Substantia nigra (tissue), 51 donors: ENCODE measurements at places on chromosomes 7 and 10.
A peak's percentile ranks its signal among the peaks of the same experiment; 100 is the strongest.

- DNase-seq, result no peak
Measured at GRCh38 chr10:99115703-99116102, 119.9 kb downstream of the HPSE2 start.

GRCh38 chr10:86506062-86506461 is 15.5 kb downstream of the WAPL start:
- no peak for DNase-seq

- no peak for DNase-seq
Measured at GRCh38 chr7:23662124-23662983, 17.6 kb upstream of the FAM221A start.

DNA sequence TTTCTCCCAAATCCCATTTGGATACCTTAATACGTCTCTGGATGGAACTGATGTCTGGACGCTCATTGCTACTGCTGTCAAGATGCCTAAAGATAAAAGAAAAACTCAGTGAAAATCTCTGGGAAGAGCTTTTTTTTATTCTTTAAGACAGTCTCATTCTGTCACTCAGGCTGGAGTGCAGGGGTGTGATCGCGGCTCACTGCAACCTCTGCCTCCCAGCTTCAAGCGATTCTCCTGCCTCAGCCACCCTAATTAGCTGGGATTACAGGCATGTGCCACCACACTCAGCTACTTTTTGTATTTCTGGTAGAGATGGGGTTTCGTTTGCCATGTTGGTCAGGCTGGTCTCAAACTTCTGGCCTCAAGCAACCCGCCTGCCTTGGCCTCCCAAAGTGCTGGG is 102.2 kb downstream of the NT5C2 start:
- no peak for DNase-seq

DNA sequence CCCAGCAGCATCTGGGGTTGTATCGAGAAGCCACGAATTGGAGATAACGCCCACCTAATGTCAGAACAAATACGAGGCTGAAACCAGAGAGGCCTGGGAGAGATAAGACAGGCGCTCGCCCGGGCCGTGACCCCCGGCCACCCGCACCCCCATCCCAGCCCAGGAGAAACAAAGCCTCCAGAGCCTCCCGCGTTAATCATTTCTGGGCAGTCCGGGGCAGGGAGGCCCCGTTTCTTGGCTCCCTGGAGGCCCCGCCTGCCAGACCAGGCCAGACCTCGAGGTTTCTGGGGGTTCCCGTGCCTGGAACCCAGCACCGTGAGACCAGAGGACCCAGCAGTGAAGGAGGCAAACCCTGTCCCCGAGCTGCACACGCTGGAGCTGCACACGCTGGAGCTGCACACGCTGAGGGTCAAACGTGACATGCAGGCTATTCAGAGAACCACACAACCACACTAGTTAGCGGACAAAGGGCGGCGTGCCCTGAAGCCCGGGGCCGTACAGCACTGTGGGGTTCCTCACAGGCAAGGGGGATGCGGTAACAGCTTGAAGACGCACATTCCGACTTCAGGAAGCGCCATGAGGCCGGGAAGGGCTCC is 53.4 kb downstream of the FOXL3 start:
- DNase-seq, result no peak

GRCh38 chr7:33039257-33039902 is 23.2 kb downstream of the NT5C3A start:
- no peak for DNase-seq

GRCh38 chr10:33735464-33735923 is 401.0 kb upstream of the NRP1 start:
- DNase-seq, result no peak

- no peak for DNase-seq
Measured at GRCh38 chr7:138975343-138976104, 5.7 kb downstream of the KIAA1549 start.

GRCh38 chr10:59724098-59724938 is 14.7 kb upstream of the SLC16A9 start:
- DNase-seq, result no peak

DNA sequence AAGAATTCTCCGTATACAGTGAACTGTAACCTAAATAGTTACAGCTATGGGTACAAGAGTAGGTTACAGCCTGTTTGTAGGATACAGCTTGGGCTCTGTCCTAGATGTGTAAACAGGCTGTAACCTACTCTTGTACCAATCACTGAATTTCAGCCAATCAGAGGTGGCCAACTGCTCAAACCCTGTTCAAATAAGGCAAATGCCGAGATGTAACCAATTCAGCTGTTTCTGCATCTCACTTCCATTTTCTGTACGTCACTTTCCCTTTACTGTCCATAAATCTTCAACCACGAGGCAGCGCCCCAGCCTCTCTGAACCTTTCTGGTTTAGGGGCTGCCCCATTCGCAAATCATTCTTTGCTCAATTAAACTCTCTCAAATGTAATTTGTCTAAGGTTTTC is 8.3 kb upstream of the MMP21 start:
- DNase-seq, result no peak

DNA sequence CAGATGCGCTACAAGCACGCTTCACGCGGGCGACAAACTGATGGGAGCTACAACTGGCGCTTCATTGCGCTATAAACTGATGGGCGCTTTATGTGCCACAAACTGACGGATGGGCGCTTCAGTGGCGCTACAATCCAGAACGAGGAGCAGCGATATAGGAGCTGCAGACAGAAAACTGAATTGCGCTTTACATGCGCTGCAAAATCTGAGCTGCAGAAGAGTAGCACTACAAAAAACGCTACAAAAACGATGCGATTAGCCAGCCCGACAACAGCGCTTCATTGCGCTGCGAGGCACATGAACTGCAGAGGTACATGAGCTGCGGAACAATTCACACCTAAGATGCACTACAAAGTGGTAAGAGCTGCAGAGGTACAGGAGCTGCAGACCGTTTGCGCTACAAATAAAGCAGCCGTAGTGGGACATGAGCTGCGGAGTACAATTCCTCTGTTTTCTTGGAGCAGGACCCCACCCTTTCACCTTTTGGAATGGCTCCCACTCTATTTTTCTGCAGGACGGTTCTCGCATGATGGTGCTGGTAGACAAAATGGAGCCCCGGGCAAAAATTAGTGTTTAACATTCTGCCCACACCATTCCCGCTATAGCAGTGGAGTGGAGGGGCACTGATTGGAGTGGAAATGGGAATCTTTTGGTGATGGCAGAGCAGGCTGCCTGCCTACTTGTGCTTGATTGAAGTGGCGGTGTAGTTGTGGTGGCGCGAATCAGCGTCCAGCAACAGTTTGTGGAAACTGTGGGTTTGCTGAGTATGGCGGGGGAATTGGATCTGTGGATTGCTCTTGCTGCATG is 1.2 kb upstream of the SGCE start:
- DNase-seq, result no peak

GRCh38 chr7:111556977-111557376 is 5.3 kb downstream of the IMMP2L start:
- DNase-seq, result no peak

- no peak for DNase-seq
Measured at GRCh38 chr7:133940368-133940767, 186.8 kb upstream of the LRGUK start.

- no peak for DNase-seq
Measured at GRCh38 chr7:20744954-20745446, 41.7 kb downstream of the SP8 start.

GRCh38 chr7:2114052-2114451 is 118.7 kb downstream of the MAD1L1 start:
- no peak for DNase-seq

- peak; percentile 15 for DNase-seq
Measured at GRCh38 chr7:47392241-47392759, 189.6 kb downstream of the TNS3 start.

- DNase-seq, result no peak
Measured at GRCh38 chr7:156954941-156955340, 5.4 kb downstream of the NOM1 start.

GRCh38 chr10:102069071-102069470 is 3.9 kb downstream of the HPS6 start:
- DNase-seq, result no peak

GRCh38 chr7:690478-691360 is 35.8 kb upstream of the DNAAF5 start:
- DNase-seq, result no peak

- no peak for DNase-seq
Measured at GRCh38 chr7:68031180-68031943, 1034.7 kb downstream of the TYW1 start.

GRCh38 chr7:52311886-52312285 is 723.5 kb upstream of the POM121L12 start:
- DNase-seq, result no peak

DNA sequence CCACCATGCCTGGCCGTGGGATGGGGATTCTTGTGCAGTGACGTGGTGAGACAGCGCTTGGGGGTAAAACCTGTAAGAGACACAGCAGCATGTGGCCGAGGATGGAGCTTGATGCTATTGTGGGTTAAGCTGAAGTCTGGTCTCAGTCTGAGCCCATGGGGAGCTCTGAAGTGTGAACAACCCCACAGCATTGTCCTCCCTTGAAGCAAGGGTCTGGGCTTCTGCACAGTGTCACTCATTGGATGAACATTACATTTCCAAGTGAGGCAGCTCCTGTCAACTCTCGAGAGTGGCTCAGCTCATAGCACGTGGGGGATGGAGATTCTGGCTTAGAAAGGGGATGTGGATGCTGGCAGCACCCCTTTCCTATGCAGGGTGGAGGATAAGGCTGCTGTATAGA is 32.2 kb upstream of the ZNF438 start:
- DNase-seq, result no peak

DNA sequence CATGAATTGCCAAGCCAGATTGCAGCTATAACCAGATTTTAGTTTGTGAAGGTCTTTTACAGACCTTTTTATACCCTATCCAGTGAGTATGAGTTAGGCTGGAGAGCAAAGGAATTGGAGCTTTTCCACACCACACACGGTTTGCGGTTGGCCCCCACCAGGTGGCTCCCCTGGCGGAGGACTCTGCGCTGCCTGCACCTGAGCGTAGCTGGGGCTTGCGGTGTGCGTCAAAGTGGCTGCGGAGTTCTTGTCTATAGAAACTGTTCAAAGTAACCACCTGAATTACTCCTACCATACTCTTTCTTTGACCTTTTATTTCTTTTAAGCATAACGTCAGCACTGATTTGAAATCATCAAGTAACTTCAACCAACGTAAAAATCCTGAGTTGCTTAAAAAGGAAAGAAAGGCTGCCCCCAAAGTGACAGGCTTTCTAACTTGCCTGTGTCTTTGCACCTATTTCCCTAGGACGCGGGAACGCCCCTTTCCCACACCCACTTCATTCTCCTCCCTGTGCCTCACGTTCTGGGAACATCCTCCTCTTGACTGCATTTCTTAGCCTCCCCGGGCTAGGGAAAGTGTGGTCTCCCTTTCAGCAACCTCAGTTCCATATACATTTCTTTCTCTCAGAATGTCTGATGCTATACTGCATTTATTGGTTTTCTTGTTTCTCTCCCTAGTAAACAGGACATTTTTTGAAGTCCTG is 47.6 kb upstream of the TMEM72 start:
- DNase-seq, result no peak

- DNase-seq, result no peak
Measured at GRCh38 chr7:158662610-158663427, 41.8 kb downstream of the NCAPG2 start.

DNA sequence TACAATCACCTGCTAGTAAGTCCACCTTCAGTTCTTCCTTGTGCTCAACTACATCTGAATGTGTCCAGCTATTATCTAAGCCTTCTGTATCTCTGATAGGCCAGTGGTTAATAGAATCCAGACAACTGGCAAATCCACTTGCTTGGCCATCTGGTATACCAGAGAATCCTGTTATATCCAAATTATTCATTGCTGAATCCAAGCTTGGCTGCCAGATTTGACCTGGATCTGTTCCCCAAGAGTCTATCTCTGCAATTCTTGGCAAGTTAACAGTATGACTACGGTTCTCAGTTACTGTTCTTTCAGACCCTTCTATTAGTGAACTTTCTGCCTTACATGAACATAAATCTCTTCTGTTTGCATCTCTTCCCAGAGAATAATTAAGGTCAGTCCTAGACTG is 154.6 kb upstream of the TARP start:
- DNase-seq, result no peak

GRCh38 chr7:262251-262572 is 27.8 kb upstream of the FOXL3 start:
- DNase-seq, result no peak

- DNase-seq, result no peak
Measured at GRCh38 chr10:37700886-37701780, 156.3 kb downstream of the ZNF248 start.

DNA sequence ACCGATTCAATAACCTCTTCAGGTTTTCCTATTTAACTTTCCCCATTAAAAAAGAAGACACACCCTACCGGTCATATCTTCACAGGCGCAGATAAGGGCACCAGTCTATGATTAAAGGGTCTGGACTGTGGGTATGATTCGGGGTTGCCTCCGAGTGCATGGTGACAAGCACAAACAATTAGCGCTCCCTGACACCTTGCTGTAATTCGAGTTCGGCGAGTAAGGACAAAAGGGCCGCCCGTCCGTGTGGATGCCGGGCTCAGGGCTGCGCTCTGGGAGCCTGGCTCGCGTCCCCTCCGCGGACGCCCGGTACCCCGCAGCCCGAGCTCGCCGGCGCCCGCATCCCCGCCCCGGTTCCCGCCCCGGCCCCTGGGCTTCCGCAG is 111.9 kb upstream of the RHEB start:
- no peak for DNase-seq

DNA sequence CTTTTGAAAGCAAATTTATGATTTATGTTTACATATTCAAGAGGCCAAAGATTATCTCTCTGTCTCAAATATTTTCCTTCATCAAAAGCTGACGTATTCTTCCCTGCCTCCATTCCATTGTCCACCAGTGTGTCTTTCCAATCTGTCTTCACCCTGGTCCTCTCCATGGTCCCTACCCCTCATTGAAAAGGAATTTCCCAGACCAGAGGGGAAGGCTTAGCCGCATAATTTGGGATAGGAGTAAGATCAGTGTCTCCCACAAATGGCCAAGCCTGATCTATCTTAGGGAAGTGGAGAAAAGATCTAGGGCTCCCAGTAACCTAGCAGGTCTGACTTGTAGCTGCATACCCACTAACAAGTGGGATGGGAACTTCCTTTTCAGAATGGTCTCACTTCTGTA is 46.3 kb upstream of the ZNF800 start:
- no peak for DNase-seq
